GM12865 (cell line): ENCODE measurements at places on chromosomes 6 and 20.
A peak's percentile ranks its signal among the peaks of the same experiment; 100 is the strongest.

DNA sequence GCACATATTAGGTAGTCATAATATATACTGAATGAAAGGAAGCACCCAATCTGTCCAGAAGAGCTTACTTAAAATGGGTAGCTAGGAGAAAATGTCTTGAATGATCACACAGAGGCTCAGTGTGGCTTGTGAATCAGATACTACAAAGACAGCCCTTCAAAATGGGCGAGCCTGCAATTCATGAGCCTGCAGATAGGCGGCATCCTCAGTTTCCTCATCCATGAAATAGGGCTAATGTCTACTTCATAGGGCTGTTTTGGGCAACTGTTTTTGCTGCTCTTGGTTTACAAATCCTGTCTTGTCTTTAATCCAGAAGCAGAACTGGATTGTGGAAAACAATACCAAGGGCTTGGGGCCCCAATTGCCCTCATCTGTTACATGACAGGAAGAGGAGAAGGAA is 129.3 kb upstream of the KCNK16 start:
- peak; percentile 24 for DNase-seq

DNA sequence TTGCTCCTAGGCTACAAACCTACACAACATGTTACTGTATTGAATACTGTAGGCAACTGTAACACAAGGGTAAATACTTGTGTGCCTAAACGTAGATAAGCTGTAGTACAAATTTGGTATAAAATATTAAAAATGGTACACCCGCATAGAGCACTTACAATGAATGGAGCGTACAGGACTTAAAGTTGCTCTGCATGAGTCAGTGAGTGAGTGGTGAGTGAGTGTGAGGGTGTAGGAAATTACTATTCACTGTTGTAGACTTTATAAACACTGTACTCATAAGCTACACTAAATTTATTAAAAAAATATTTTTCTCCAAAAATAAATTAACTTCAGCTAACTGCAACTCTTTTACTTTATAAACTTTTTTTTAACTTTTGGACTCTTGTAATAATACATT is 391.6 kb downstream of the ADGRB3 start:
- no peak for DNase-seq

- no peak for DNase-seq
Measured at GRCh38 chr6:19753826-19754225, 83.3 kb upstream of the ID4 start.

DNA sequence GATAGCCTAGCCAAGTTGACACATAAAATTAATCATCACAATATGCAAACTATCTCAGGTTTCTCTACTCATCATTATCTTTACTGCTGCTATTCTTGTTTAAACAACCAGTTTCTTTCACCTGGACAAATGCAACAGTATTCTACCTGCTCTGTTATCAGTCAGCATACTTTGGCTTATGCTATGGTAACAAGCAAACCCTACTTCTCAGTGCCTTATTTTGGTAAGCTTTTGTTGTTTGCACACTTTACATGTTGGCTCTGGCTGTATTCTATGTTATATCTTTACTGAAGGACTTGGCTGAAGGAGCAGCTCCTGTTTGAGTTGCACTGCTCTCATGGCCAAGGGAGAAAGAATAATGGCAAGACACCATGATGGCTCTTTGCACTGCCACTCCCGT is 463.1 kb downstream of the EPM2A start:
- no peak for DNase-seq

- DNase-seq, result no peak
Measured at GRCh38 chr6:23413327-23414050, 712.5 kb upstream of the NRSN1 start.

DNA sequence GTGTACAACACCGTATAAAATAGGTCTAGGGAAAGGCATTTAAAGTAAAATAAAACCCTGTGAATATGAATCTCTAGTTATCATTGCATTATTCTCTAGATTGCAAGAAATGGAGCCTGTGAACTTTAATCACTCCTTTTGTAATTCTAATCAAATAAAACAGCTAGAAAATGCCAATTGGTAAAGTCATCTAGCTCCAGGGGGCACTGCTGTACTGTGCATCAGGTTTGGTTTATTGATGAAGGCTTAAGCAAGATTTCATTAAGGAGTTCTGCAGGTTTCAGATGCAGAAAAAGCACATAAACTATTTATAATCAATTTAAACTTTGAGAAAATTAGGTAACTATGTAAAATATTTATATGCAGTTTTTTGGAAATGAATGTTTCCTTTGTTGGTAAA is 645.0 kb downstream of the PHF3 start:
- DNase-seq, result peak; percentile 29

DNA sequence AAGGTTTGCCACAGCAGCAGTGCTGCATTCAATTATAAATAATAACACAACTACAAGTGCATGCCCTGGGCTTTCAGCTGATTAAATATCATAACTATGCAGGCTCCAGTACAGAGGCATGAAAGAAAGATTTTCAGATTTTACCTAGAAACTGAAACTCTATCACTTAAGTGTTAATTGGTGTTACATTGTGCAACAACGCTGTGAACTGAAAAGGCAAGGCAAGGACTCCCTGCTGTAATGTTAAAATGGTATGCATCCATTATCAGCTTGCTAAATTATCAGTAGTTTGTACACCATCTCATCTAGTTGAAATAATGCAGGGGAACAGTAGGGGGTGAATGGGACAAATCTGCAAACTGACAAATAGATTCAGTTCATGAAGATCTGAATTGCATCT is 976.7 kb upstream of the MANEA start:
- DNase-seq, result no peak

DNA sequence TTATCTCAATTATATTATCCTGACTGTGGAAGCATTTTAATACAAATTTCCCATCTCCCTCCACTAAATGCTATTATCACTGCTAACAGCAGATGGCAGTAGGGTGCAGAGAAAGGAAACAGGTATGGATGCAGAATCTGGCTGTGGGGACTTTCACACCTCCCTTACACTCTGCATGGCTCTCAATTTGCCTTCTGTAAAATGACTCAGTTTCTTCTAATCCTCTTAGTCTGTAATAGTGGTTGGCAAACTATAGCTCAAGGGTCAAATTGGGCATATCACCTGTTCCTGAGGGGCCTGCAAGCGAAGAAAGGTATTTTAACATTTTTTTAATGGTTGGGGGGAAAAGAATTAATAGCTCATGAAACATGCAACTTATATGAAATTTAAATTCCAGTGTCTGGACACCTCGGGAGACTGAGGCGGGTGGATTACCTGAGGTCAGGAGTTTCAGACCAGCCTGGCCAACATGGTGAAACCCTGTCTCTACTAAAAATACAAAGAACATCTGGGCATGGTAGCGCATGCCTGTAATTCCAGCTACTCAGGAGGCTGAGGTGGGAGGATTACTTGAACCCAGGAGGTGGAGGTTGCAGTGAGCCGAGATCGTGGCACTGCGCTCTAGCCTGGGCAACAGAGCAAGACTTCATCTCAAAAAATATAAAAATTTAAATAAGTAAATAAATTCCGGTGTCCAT is 83.5 kb downstream of the ZMYND8 start:
- DNase-seq, result peak; percentile 74

- DNase-seq, result no peak
Measured at GRCh38 chr6:37321101-37321500, 32.7 kb upstream of the RNF8 start.

- DNase-seq, result no peak
Measured at GRCh38 chr6:5115168-5115567, 30.0 kb downstream of the PPP1R3G start.

DNA sequence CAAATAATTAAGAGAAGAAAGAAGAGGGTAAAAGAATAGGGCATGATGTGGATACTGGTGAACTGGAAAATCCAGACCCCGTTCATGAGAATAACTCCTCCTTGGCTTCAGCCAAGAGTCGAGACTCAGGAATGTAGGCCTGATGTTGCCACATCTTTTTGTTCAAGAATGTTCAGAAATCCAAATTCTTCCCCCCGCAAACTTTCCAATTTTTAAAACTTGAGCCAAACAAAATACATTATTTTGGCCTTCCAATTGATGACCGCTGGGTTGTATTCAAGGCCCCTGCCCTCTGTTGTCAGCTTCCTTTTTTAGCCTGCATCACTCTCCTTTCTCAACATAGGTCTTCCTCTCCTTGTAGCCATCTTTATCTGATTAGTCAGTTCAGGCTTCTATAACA is 106.1 kb downstream of the TNFAIP3 start:
- DNase-seq, result no peak

DNA sequence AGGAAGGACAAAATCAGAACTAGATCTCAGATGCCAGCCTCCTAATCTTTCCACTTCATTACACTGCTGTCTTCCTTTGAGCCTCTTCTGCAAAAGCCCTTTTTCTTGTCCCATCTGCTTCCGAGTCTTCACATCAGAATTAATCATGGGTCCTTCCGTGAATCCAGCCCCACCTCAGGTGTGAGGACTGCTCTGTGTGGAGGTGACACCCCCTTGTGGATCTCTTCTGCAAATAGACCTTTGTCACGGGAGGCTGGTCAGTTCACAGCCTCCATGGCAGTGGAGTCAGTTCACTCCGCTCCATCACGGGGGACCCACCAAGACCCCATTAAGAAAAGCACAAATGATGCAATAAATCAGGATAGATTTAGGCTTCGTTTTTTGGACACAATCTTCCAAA is 171.1 kb downstream of the ADAT2 start:
- peak; percentile 29 for DNase-seq

DNA sequence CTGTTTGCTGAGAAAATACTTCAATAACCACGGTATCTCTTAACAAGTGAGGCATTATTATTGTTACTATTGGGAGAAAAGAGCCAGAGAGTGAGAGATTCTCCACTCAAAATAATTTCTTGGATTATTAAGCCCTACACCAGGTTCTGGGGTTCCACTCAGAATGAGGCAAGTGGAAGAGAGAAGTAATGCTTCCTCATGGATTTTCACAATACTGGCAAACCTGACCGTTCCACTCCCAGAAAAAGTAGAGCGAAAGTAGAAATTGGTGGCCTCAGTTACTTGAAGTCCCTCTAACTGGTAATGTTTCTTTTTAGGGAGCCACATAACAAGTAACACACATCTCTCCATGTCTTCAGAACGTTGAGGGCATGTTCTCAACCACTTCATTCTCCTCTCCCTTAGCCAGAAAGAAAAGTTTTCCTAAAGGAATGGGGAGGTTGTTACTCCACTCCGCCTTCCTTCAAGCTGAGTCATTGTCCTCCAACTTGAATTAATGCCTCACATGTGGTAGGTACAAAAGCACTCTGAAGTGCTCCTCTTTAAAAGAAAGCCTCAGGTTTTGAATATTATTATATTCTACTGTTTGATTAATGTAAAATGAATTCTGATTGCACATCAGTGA is 1.9 kb downstream of the BAG2 start:
- peak; percentile 3 for DNase-seq

DNA sequence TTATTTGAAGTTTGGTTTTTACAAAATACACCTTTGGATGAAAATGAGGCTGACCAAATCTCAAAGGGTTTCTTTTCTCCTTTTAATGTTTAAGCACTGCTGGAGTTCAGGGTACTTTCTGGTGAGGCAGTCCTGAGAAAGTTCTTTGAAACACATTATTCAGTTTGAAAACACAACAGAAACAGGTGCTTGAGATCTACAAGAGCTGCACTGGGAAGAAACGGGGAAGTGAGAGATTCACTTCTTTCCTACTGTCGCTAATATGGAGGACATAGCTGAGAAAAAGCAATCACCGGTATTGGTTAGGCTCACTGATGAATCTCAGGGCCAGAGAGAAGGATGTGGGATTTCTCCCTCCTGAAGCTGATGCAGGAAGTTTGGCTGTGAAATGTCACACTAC is 22.9 kb upstream of the TMEM170B start:
- peak; percentile 89 for DNase-seq

- DNase-seq, result no peak
Measured at GRCh38 chr6:52550870-52551269, 26.0 kb downstream of the TRAM2 start.
